ENCODE measurements at places on chromosomes 4 and X. TPM values are rescaled to one million over a fixed set of nuclear protein-coding genes. Genes with fewer than 3 reads are reported as not detected.

The NLRP2B gene
- total RNA-seq = under 0.01 TPM

The SPATA18 gene
- 1.3 TPM for total RNA-seq

The CYSLTR1 gene
- total RNA-seq = not detected

The GATA1 gene
- not detected for total RNA-seq

The MAPK10 gene
- total RNA-seq = 0.11 TPM

The GYPE gene
- total RNA-seq = not detected

Measured in dermis lymphatic vessel endothelial cell (primary cell).